ENCODE measurements at places on chromosomes 7 and 10.

GRCh38 chr7:30965883-30966282 lies 2.1 kb downstream of the GHRHR start:
- DNase-seq = no peak

GRCh38 chr10:124906551-124907001 lies 35.3 kb upstream of the ZRANB1 start:
- DNase-seq = no peak

- DNase-seq = no peak
These were observed 106.3 kb downstream of the INSYN2A start for GRCh38 chr10:127090138-127090537.

DNA sequence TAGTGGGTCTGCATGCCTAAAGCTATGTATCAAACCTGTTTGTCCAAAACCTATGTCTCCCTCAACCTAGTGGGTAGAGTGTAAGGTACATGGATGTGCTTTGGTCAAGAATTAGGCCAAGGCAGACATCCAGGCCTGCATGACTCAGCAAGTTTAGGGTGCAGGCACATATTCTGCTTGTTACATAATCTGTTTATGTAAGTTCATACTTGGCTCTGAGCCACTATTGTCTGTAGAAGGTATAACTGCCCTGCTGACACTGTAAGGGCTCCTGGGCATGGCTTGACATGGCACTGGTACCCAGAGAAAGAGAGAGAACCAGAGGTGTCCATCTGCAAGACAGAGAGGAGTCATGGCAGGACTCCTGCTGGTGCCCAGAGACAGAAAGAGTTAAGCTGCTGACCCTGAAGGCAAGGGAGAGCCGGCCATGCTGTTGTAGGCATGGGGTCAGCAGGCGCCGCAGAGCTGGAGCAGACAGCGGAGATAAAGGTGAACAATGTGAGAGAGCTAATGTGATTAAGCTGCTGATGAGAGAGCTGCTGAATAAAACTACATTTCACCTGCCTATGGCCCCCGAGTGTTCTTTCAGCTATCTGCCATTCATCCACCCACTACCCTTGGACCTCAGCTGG lies 118.5 kb upstream of the TMEM106B start:
- no peak for DNase-seq

DNA sequence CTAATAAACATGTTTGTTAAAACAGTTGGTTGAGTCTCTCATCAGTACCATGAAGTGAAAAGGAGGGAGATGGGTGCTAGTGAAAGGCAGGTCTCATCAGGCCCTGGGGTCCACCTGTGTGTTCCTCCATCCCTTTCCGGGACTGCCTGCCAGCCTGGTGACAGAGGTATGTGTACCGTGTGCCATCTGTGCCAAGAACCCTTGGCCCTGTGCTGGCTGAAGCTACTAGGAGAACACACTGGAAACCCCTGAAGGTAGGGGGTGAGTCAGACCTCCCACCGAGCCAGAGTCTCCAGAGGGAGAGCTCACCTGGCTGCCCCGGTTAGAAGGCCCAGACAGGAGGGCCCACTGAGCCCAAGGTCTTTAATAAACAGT lies 2.3 kb downstream of the DDIT4 start:
- DNase-seq = peak; percentile 77
